H7 (cell line): ENCODE measurements at places on chromosomes 5 and 9. TPM values are rescaled to one million over a fixed set of nuclear protein-coding genes. Genes with fewer than 3 reads are reported as not detected.

Gene HSD17B3
- 0.24 TPM in 1 of 2 replicates, not detected in the other for total RNA-seq

Gene GAS1
- total RNA-seq: 3.6 and 6.7 TPM in 2 replicates

Gene TAF1L
- not detected in 2 replicates for total RNA-seq

Gene PCDHA4
- 6.0 and 7.6 TPM in 2 replicates for total RNA-seq

Gene ANGPTL2
- total RNA-seq: 4.7 and 8.3 TPM in 2 replicates

Gene PCDHB2
- 0.69 and 1.9 TPM in 2 replicates for total RNA-seq

Gene GCNT4
- total RNA-seq: 2.4 and 4.1 TPM in 2 replicates

Gene TMEFF1
- total RNA-seq: 30.6 and 36.9 TPM in 2 replicates

Gene ENTREP1
- total RNA-seq: 7.5 and 8.6 TPM in 2 replicates

DNA sequence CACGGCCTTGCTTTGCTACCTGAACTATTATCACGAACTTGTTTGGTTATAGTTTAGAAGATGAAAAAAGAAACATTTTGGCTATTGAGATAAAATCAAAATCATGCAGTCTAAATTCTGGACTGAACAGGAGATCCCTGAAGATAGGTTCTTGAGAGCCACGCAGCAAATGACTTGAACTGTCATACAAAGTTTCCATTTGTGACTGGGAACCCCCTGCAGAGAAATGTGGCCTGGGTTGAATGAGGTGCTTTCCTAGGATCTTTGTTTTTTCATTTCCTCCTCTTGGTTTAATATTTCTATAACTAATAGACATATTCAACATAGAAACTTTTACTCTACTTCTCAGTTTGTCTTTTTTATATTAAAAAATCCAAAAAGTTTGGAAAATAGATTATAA is 184.7 kb upstream of the TRPM3 start:
- DNase-seq: no peak

- no peak for DNase-seq
Observed at GRCh38 chr5:61993295-61993927, 312.6 kb upstream of the KIF2A start.

GRCh38 chr5:66442951-66443445 is 153.2 kb upstream of the MAST4 start:
- DNase-seq: no peak

GRCh38 chr9:100129772-100130171 is 30.7 kb downstream of the INVS start:
- DNase-seq: no peak

- DNase-seq: no peak
Observed at GRCh38 chr9:89519366-89519805, 21.5 kb upstream of the SEMA4D start.

GRCh38 chr5:158463188-158463587 is 604.2 kb upstream of the CLINT1 start:
- no peak for DNase-seq

DNA sequence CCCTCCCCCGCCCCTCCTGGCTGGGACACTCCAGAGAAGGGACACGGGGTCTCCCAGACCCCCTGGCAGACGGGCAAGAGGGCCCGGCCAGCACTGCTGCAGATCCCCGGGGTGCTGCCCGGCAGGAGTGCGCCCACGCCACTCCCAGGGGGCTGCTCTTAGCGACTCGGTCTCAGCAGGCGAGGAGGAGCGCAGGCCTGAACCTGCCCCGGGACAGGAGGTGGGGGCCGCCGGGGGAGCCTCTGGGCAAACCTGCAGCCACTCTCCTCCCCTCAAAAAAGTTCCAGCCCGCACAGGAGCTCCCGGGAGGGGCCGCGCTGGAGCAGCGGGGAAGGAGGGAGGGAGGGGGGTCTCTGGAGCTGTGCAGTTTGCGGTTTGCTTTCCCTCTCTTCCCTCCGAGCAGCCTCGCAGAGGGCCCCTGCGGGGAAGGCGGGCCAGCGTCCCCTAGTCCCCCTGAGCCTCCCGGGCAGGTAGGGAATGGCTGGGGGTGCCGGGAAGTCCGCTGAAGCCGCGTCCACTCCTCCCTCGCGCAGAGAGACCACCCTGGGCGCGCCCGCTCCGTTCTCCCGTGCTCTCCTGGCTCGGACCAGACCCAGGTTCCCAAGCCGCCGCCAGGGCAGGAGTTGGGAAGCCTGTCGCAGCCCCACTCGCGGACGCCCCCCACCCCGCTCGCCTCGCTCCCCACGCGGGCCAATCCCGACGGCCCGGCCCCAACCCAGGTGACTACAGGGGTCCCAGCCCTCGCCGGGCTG is 44.2 kb downstream of the NACC2 start:
- DNase-seq: peak; percentile 85

- no peak for DNase-seq
Observed at GRCh38 chr9:88007291-88007650, 32.9 kb upstream of the CDK20 start.

DNA sequence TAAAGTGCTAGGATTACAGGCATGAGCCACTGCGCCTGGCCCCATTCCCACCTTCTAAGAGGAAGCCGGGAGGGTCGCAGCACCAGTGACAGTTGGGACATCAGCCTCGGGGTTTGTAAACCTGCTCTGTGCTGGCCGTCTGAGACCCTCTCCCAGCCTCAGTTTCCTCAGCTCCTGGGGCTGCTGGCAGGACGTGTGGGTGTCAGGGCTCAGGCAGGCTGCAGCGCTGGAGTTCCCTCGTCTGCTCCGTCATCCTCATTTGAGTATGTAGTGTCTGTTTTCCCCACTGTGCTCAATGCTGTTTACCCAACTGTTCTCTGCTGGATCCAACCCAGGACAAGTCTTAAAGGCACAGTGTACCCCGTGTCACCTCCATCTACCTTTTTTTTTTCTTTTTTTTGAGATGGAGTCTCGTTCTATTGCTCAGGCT is 2.0 kb upstream of the NINJ1 start:
- DNase-seq: no peak

DNA sequence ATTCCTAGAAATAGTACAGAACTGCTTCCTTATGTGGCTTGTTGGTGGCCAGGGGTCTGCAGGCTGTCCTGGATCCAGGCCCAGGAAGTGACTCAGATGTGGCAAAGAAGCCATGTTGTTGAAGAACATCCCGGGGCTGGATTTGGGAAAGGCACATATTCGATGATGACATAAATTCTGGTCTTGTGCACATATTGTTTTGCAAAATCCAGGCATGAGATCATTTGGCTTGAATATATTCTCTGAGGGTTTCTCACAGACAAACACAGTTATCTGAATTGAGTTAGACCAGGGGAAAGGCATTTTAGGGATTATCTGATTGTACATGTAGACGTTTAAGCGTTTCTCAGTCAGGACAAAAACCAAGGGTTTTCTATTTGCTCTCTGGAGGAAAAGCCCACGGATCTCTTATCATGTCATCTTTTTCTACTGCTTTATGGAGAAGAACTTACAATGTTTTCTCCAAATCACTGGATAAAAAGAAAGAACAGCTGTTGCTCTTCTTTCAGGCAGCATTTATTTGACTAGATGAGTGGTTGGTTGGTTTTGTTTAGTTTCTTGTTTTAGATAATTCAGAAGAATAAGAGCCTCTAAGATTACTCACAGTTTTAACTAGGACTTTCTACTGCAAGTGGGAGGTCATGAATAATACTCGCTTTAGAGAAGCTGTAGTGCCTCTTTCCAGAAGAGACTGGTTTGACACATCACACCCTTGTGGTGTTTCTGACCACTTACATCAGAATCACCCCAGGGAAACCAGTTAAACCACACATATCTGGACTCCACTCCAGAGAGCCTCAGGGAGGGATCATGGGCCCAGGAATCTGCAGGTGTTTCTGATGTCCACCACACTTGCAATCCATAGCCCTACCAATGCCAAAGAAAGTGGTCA is 29.5 kb upstream of the LHFPL2 start:
- no peak for DNase-seq

- DNase-seq: peak; percentile 69
Observed at GRCh38 chr5:16791036-16791705, 144.9 kb downstream of the MYO10 start.

GRCh38 chr5:148922606-148923005 is 96.2 kb downstream of the ADRB2 start:
- no peak for DNase-seq

DNA sequence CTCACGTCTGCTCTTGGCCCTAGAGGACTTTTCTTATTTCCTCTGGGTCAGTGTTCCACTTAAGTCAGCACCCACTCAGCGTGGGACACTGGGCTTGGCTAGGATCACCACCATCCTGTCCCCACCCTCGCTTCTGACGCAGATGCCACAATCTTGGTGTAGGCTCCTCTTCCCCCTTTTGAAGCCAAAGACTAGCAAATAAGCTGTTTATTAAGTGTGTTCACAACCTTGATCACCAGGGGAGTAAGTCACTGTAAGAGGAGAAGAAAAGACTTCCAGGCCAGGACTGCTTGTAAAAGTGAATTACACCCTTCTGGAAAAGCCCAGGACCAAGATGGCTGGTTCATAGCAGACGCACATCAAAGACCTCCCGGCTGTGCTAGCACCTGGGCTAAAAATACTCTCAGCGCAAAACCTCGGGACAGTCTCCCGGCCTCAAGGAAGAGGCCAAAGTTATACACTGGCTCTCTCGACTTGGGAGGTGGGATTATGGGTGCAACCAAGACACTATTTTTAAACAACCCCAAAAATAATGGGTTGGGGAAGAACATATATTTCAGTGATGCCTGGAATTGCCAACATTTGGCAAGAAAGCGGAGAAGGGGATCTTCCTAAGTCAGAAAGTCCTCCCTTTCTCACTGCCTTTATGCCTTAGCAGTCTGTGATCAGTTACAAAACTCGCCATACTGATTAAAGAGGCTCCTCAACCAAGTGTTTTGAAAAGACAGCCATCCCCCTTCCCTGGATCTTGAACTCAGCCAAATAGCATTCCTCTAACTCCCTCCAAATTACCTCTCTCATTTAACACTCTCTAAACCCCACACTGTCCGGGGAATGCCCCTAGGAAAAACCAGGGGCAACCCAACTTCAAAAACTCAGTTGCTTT is 69.4 kb downstream of the RAPGEF1 start:
- DNase-seq: no peak

- no peak for DNase-seq
Observed at GRCh38 chr5:133644000-133644865, 31.9 kb upstream of the FSTL4 start.

DNA sequence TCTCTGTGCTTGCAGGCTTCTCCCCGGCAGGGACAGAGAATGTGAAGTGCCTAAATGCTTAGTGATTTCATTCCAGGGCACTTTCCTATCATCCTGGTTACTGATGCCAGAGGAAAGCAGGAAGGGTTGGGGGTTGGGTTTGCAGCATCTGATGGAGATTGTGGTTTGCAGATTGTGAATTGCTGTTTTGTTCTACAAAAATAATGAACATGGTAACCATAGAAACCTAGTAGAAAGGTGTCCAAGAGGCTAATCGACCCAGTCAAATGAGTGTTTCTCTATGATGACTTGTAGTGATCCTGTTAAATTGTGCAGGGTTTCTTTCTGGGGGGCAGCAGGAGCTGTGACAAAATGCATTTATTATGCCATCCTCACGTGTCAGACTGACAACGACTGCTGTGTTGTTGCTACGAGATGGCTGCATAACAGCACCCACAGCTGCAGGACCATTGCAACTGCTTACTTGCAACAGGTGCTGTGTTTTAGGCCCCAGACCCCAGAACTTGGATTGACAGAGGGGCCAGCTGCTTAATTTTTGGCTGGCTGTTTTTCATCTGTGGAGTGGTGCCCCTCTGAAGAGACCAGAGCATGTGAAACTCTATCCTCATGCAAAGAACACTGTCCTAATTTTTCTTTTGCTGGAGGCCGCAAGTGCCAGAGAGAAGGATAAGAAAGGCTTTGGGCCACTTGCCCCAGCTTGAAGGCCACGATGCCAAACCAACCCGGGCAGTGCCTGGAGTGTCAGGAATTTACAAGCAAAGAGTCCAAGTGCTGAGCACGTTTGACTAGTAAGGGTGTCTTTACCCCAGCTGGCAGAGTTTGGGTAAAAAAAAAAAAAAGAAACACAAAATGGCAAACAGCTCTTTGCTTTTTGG is 397.8 kb downstream of the GADD45G start:
- DNase-seq: no peak

- DNase-seq: no peak
Observed at GRCh38 chr9:125477089-125477544, 215.5 kb downstream of the GAPVD1 start.

GRCh38 chr9:94973451-94973941 is 247.0 kb downstream of the AOPEP start:
- no peak for DNase-seq

DNA sequence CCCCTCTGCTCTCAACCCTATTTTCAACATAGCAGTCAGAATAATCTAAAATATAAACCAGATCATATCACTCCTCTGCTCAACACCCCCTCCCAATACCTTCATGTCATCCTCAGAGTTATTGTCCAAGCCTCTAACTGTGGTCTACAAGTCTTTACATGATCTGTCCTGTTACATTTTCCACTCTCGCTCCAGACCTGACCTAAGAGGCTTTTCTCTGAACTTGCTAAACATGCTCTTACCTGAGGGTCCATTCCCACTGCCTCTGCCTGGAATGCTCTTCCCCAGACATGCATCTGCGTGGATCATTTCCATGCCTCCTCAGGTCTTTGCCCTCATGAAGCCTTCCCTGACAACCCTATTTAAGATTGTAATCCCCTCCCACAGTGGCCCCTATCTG is 12.0 kb downstream of the NIPSNAP3B start:
- no peak for DNase-seq

- no peak for DNase-seq
Observed at GRCh38 chr5:178472138-178472537, 118.1 kb downstream of the COL23A1 start.

GRCh38 chr9:15295761-15296405 is 11.1 kb downstream of the TTC39B start:
- DNase-seq: no peak

DNA sequence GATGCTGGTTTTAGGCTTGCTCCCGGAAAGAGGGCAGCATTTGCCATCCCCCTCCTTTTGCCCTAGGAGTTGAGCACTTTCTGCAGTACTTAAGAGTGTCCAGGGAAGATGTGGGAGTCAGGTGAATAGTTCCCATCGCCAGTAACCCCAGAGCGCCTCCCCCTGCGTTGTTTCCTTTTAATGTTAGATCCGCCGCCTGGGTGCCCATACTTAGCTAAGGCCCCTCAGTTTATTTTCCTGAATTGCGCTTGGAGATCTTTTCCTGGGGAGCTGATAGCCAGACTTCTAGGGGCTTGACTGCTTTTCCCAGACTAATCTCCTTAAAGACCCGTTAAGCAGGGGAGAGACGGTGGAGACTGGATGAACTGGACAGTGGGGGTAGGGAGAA is 377 bp upstream of the PCDHAC2 start:
- DNase-seq: peak; percentile 38

- no peak for DNase-seq
Observed at GRCh38 chr5:95872346-95873268, 50.1 kb upstream of the GLRX start.

GRCh38 chr9:129756191-129756590 is 3.3 kb upstream of the PTGES start:
- DNase-seq: no peak

GRCh38 chr5:58767104-58767503 is 184.2 kb downstream of the RAB3C start:
- no peak for DNase-seq
